IPS DF 6.9 (cell line): ENCODE measurements at places on chromosomes 12 and 14.

DNA sequence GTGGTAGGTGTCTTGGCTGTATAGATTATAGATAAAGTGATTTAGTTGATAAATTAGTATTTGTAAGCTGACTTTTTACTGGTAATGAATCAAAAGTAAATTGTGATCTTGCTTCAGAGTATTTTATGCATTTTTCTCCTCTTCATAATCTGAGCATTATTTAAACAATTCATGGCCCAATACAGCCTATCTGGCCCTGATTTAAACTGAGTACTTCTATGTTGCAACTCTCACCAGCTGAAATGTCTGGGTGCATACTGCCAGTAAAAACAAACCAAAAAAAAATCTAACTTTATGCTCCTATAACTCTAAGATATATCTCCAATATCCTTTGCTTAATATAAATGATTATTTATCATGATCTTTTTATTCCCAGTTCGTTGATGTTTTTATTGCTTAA is 86.6 kb downstream of the MIA2 start:
- no peak for DNase-seq

DNA sequence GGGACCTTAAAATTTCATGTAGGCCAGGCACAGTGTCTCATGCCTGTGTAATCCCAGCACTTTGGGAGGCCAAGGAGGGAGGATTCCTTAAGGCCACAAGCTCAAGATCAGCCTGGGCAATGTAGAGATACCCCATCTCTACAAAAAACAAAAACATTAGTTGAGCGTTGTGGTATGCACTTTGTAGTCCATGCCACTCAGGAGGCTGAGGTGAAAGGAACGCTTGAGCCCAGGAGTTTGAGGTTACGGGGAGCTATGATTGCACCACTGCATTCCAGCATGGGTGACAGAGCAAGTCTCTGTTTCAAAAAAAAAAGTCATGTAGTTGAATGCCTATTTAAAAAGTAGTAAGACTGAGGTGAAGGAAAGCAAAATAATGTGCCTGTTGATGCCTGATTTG is 83.5 kb downstream of the TTC6 start:
- DNase-seq, result no peak

DNA sequence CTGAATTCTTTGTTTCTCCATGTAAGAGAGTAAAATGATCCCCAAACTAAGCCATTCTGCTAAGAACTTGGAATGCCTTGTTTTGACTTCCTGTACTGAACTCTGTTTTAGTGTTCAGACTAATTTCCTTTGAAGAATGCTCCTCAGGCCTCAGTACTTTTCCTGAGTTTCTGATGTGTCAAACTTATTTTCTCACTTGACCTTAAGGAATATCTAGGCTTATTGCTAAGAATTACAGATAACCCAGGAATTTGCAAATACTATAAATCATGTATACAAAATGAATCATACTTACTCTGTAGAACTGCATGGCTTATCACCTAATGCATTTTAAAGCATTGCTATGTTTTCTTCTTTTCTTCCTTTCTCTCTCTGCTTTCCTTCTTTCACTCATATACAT is 93.1 kb upstream of the PKP2 start:
- DNase-seq, result no peak

GRCh38 chr12:19166956-19167355 is 37.4 kb downstream of the PLEKHA5 start:
- DNase-seq, result no peak

DNA sequence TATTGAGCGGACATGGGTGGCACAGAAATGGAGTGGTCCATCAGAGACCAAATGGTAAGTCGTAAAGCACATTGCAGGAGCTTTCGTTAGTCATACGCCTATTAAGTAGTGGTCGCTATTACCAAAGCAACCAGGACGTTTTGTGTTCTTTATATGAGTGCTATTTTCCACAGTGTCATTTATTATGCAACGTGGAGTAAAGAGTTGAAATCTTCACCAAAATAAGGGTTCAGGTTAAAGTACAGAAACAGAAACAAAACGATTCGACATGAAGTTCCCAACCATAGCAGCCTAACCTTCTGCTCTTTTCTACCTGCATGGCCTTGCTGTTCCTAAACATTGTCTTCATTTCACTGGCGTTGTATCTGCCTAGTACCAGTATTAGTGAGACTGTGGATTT is 20.1 kb upstream of the FGD4 start:
- DNase-seq, result no peak

DNA sequence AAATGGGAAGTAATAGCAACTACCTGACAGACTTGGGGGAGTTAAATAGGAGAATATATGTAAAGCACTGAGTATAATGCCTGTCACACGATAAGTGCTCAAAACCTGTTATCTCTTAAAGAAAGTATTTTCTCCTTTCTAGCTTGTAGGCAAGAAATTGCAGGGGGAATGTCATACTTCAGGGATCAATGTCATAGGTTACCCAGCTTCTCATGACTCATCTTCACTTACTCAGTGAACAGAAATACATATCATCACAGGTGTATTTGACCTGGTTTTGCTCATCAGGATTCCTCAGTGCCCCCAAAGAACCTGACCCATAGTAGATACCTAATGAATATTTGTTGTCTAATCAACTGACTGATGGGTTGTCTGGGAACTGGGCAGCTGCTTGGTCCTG is 285.0 kb upstream of the ATP2B1 start:
- DNase-seq, result no peak

- no peak for DNase-seq
Measured at GRCh38 chr12:54371328-54372112, 7.2 kb upstream of the GPR84 start.

- no peak for DNase-seq
Measured at GRCh38 chr14:69860221-69860620, 19.0 kb upstream of the SMOC1 start.

DNA sequence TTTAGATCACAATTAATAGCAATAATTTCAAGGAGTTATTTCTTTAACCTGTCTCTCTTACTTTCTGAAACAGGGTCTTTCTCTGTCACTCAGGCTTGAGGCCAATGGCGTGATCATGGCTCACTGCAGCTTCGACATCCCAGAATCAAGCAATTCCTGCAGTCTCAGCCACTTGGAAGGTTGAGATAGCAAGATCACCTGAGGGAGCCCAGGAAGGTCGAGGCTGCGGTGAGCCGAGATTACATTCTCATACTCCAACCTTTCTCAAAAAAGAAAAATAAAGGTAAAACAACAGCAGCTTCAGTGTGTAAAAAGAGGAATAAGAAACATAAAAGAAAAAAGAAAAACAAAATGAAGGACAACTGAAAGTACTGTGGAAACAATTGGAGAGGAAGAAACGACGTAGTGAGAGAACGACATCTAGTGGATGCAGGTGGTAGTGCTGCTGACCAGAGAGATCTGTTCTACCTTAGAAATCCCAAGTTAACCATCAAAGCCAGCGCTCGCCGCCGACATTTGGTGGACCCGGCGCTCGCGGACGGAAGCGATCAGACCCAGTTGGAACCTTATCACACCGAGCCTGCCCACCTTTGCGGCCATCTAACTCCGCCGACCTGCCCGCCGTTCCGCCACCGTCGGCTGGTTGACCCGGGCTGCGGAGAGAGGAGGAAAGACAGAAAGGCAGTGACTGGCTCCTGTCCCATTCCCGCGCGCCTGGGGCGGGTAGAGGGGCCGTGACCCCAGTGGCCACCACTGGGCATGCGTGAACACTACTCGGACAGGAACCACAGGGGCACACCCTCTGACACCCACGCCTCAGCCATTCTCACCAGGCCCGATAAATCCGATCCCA is 196.1 kb downstream of the ALG10 start:
- DNase-seq, result peak; percentile 63

DNA sequence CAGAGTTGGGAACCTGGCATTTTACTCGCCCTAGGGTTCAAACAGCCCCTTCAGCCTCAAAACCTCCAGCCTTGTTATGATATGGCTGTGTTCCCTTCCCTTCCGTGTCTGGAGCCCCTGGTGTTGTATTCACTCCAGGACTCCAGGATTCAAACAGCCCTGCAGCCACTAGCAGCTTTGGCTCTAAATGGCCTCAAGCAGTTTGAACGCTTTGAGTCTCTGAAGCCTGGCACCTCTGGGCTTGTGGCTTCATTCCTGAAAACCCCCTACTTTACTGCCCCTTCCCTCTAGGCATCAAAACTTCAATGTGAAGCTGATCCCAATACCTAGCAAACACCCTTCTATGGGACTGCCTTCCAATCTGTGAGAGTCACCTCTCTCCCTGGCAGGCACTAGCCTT is 67.9 kb upstream of the RMST start:
- no peak for DNase-seq

GRCh38 chr12:116600959-116601918 is 42.1 kb downstream of the MAP1LC3B2 start:
- DNase-seq, result no peak
